Calu3 (cell line): ENCODE measurements at places on chromosomes 2 and 18. TPM values are rescaled to one million over a fixed set of nuclear protein-coding genes. Genes with fewer than 3 reads are reported as not detected.

RELCH gene
- 54.5 and 63.9 TPM in 2 replicates for total RNA-seq

DNA sequence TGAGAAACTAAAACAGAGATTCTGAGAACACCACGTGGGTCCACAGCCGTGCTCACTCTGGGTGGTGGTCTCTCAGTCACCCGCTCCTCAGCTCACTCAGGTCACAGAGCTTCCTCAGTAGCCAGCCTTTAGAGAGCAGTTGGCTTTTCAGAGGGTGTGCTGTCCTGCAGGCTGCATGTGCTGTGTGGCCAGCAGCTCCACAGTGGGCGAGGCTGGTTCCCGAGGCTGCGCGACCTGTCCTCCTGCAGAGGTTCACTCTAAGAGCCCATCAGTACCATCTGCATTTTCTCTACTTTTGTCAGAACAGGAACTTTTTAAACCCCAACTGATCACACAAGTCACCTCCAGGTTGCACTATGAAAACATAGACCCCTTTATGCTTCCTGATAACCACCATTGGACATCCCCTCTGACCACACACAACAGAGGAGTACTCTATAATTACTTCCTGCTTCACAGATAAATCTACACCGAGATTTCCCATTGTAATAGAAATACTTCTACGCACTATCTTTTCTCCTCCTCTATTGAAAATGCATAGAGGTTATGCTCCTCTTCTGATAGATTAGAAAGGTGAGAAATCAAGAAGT, 93.1 kb downstream of the GYPC start:
- no peak for DNase-seq

GRCh38 chr2:3620834-3621233, 25.9 kb downstream of the COLEC11 start:
- DNase-seq: no peak

DNA sequence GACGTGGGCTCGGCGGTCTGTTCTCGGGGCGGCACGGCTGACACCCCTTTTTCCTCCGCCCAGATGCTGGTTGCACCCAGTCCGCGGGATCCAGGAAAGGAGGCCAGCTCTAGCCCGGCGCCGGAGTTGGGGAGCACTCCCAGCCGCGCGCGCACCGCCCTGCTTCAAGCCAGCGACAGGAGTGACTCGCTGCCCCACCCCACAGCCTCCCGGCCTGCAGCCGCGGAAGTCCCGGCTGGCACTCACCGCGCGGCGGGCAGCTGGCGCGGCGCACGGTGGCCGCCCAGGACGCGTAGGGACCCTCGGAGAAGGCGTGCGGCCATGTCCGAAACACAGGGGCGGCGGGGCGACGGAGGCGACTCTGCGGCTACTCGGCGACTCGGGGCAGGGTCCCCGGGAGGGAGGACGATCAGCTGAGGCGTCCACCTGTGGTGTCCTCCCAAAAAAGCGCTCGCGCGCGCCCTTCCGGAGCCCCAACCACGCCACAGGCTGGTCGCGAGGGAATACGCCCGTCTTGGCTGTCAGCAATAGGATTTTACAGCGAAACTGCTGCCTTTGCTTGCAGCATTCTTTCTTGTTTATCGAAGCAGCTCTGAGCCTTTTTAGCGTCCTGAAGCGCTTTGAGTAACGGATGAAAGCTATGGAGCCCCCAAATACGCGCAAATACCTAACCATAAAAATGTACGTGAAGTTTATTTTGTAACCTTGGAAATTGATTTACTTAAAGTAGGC, at the start of gene ACADL:
Gene ACADL (minus strand): TSS at position 507 of the 732 bp plus-strand sequence. CDS start 184 bp downstream, at position 323.
- DNase-seq: peak; percentile 70

DNA sequence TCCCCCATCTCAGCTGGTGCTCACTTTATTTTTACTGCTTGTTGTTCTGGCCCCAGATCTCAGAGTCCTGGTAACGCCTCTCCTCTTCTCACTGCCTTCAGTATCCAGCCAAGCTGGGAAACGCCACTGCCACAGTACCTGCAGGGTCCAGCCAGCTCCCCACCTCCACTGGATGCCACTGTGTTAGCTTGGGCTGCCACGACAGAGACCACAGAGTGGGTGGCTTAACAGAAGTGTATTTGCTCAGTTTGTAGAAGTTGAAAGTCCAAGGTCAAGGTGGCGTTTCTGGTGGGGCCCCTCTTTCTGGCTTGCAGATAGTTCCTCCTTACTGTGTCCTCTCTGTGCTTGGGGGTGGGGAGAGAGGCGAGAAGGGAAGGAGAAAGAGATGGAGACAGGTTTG, 107.1 kb downstream of the AGAP1 start:
- no peak for DNase-seq

DNA sequence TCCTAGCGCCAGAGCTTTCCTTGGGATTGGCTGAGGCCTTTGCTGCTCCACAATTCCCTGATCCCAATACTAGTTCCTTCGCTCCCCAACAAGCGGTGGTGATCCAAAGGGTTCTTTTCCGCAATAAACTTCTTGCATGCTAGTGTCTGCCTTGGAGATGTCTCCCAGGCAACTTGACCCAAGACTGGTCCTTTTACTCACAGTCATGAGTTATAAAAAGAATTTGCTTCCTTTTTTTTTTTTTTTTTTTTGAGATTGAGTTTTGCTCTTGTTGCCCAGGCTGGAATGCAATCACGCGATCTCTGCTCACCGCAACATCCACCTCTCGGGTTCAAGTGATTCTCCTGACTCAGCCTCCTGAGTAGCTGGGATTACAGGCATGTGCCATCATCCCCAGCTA, 89.8 kb upstream of the SP3 start:
- DNase-seq: no peak

SERPINB13 gene
- not detected in 2 replicates for total RNA-seq

RAD51AP2 gene
- not detected in 2 replicates for total RNA-seq

DNA sequence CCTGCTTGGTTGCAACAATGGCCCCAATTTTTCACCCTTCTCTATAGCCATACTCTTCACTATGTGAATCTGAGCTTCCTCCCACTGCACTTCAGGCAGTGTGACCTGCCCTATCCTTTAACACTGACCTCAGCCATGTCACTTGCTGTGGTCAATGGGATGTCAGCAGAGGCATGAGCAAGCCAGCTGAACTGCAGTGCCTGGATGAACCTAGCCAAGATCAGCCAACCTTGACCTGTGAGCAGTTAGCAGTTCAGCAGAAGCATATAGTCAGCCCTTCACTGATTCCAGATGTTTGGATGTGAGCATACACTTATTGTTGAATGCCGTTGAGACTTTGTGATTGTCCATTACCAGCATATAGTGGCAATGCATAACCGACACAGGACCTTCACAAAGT, 63.4 kb upstream of the BOD1L2 start:
- no peak for DNase-seq

- DNase-seq: no peak
Measured at GRCh38 chr18:62937065-62937464, 221.7 kb downstream of the PHLPP1 start.

- no peak for DNase-seq
Measured at GRCh38 chr2:227180770-227181169, 16.3 kb downstream of the COL4A3 start.

- DNase-seq: no peak
Measured at GRCh38 chr18:2983296-2983695, 29.6 kb downstream of the LPIN2 start.

DNA sequence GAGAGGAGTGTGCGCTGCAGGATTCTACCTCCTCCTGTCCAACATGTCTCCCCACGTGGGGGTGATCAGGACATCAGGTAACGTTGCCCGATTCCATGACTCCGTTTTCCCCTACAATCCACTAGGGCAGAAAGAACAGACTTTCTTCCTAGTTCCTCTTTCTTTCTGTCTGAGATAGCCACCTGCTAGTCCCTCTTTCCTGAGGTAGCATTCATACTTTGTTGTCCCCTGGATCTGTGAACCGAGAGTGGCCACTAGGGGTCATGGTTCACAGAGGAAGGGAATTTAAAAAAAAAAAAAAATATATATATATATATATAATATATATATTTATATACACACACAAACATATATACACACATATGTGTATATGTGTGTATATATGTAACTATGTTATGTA, 210.0 kb upstream of the ZNF521 start:
- peak; percentile 40 for DNase-seq

LRP2 gene
- total RNA-seq: 0.49 and 0.66 TPM in 2 replicates

- no peak for DNase-seq
Measured at GRCh38 chr18:10055125-10055750, 141.4 kb downstream of the VAPA start.

GRCh38 chr2:43631618-43632317, 5.3 kb upstream of the PLEKHH2 start:
- DNase-seq: no peak

DNA sequence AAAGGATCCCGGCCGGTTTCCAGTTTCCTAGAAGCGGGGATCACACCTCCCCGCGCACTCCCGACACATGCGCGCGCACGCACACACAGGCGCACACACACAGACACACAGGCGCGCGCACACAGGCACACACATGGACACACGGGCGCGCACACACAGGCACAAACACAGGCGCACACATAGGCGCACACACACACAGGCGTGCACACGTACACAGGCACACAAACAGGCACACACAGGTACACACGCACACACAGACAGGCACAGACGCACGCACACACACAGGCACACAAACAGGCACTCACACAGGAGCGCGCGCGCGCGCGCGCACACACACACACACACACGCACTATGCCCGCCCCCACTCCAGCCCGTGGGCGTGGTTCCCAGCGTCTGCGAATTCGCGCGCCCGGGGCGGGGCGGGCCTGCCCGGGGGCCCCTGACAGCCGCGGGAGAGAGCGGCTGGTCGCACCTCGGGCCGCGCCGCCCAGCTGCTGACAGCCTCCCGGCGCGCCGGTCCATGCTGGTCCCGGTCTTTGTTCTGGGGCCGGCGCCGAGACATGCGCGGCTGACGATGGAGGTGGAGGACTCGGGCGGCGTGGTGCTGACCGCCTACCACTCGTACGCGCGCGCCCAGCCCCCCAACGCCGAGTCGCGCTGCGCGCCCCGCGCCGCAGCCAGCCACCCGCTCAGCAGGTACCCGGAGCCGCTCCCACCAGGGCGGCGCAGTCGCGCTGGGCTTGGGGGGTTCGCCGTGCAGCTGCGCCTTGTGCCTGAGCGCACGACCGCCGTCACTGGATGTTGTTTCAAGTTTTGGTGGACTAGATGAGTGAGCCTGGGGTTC, at the start of gene ARHGAP28:
Gene ARHGAP28 (plus strand): TSS at position 470 of the 845 bp plus-strand sequence. CDS start 106 bp downstream, at position 576.
- DNase-seq: peak; percentile 54

KLHL41 gene
- total RNA-seq: 0.21 TPM in 1 of 2 replicates, not detected in the other

DNA sequence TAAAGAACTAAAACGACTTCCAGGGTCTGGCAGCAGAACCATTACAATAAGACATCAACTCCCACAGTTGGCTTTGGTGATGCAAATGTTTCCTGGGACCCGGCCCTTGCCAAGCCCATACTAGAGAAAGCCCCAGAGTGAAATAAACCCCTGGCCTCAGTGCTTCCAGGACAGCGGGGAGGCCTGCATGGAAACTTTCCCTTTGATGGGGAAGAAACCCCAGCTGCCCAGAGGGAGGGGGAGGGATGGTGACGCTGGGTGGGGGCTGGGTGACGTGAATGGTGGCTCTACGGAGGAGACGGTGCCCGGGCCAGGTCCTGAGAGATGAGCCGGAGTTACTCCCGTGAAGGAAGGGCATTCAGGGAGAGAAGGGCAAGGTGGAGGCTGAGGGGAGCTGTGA, 27.5 kb downstream of the INHBB start:
- no peak for DNase-seq

GRCh38 chr2:99399063-99399462, 61.9 kb downstream of the EIF5B start:
- no peak for DNase-seq

DNA sequence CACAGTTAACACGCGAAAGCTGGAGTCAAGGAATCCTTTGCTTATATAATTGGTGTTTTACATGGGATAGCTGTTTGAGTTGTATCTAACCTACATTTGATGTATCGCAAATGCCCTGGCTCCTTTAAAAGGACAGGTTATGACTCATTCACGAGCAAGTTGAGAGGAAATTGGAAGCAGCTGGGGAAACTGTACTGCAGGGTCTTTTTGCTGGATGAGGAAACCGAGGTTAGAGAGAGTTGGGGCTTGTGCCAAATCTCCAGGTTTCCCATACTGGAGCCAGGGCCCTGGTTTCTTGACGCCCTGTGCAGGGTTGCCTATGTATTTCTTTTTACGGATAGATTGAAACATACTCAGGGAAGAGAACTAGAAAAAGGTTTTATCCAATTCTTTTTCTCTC, 60.0 kb upstream of the SPTBN1 start:
- no peak for DNase-seq

STAT4 gene
- 0.85 and 1.3 TPM in 2 replicates for total RNA-seq

- DNase-seq: no peak
Measured at GRCh38 chr2:234672498-234673150, 175.7 kb upstream of the ARL4C start.

- no peak for DNase-seq
Measured at GRCh38 chr2:24618144-24618543, 127.1 kb downstream of the NCOA1 start.

- no peak for DNase-seq
Measured at GRCh38 chr2:57448816-57449215, 597.8 kb upstream of the VRK2 start.

COMMD1 gene
- 19.4 and 26.0 TPM in 2 replicates for total RNA-seq

ZAP70 gene
- total RNA-seq: not detected in 2 replicates

GRCh38 chr2:3633089-3633981, 24.7 kb upstream of the ALLC start:
- no peak for DNase-seq

- DNase-seq: no peak
Measured at GRCh38 chr2:189540551-189540950, 40.0 kb downstream of the SLC40A1 start.

- no peak for DNase-seq
Measured at GRCh38 chr18:37663446-37663845, 97.8 kb upstream of the CELF4 start.

GRCh38 chr2:33652830-33653229, 53.7 kb upstream of the FAM98A start:
- DNase-seq: no peak

- DNase-seq: no peak
Measured at GRCh38 chr2:19327496-19327895, 30.9 kb downstream of the OSR1 start.

DNA sequence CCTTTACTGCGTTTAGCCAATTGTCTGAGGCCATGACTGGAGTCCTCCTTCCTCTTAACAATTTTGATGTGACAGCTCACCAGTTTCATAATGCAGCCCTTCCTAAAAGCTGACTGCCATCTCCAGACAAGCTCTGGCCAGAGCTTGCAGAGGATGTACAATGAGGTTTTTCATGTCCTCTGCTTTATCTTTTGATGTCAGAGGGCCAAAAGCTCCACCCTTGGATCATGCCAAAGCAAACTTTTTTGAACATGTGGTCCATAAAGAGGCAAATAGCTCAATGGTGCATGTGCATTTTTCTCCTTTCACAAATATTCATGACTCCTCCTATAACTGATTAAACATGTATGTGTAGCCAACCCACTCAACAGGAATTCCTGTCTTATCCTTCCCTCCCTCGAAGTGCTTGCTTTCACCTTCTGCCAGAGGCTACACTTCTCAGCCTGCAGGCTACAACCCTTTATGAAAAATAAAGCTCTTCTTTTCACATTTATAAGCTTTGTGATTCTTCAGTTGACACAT, 266.2 kb downstream of the FBXO15 start:
- DNase-seq: no peak

SERPINB4 gene
- 0.76 TPM in 1 of 2 replicates, not detected in the other for total RNA-seq

CXCR1 gene
- not detected in 2 replicates for total RNA-seq

PAIP2B gene
- total RNA-seq: 3.6 and 4.0 TPM in 2 replicates

CNGA3 gene
- not detected in 2 replicates for total RNA-seq

- no peak for DNase-seq
Measured at GRCh38 chr18:77043541-77044280, 88.9 kb downstream of the MBP start.

GRCh38 chr2:105764059-105764458, 19.3 kb downstream of the NCK2 start:
- DNase-seq: no peak
